ENCODE measurements at places on chromosomes 6 and 20.

- DNase-seq, result no peak
Observed at GRCh38 chr20:53355790-53356189, 237.8 kb downstream of the ZNF217 start.

GRCh38 chr6:169075915-169076654 is 177.6 kb downstream of the THBS2 start:
- DNase-seq, result no peak

DNA sequence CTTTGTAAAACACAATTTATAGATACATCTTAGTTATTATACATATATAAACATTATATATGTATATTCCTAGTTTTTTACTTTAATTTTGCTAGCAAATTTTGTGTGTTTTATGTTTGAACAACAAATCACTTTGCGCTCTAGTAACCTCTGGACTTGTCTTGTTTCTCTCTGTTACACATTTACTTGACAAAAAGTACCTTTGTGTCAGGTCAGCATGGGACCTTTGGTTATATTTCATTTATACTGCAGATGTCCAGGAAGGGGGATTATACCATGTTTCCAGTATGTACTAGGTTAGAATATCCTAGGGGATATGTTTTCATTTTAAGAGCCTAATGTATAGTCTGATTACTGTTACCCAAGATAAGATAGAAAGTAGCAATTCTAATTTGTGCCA is 28.5 kb upstream of the ELOVL5 start:
- no peak for DNase-seq

DNA sequence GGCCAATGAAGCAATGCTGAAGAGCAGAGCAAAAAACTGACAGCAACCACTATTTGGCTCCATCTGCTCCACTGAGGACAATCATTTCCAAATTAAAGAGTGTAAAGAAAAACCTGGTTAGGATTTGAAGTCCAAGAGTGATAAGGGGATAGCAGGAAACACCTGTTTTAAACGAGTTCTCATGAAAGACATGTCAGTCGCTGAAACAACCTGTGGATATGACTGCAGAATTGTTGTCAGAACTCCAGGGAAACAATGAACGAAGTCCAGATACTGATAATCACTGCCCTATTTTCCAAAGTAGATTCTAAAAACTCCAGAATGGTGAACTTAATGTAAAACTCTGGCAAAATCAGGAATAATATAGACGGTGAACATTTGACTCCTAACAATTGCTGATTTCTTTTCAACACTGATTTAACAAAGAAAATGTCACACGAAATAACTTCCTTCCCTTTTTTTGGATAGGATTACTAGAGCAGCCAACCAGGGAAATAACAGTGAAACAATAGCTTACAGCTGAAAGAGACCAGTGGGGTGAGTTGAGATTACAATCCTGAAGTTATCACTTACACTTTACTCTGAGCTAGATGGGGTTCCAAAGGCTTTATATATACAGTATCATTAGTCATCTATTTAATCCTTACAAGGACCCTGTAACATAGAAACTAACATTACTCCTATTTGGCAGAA is 83.7 kb downstream of the ELOVL5 start:
- no peak for DNase-seq

DNA sequence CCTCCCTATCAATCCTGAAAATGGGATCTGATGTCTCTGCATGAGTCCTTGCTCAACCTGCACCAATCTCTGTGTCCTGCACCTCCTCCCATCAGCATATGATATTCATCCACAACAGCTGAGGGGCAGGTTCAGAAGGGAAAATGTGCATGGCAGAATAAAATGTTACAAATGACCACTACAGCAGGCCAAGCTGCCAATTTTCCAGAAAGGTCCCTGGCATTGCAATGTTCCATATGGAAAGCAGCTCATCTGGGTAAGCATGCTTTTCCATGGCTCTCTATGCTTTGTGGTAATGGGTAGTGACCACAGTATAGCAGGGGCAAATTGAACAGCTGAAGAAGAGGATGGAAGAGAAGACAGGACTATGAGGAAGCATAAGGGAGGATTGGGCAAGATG is 841.2 kb upstream of the FLRT3 start:
- DNase-seq, result no peak

Data from right forelimb (tissue), 1 donor.